ENCODE measurements at places on chromosomes 5 and 9.

DNA sequence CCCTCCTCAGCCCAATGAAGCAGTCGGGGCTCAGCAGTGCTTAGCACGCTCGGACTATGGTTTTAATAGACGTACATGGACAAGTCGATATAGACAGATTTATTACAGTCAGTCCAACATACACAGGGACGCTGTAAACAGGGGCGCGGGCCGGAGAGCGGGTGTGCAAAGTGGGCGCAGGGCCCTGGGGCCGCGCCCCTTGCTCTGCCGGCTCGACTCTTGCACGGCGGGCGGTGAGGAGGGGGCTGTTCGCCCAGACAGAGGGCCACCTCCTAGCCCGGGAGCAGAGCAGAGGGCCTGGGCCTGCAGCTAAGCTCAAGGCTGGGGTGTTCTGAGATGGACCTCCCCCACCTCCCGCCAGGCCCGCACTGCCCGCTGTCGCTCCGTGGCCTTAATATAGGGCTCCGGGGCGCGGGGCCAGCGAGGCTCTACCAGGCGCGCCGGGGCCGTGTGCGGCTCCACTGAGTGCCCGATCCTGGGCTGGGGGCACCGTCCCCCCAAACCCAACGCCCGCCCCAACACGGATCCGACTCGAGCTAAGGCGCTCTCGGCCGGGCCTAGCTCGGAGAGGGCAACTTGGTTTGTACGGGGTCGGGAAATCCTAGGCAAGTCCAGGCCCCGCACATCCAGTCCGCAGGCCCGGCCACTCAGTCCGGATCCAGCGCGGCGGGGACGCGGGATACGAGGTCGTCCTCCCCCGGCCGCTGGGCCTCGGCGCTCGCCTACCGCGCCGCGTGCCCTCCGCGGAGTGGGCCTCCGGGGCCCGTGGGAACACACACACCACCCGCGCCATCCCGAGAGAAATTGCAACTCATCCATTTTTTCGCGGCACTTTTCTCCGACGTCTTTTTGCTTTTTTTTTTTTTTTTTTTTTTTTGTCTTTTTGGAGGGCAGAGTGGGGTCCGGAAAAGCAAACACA, 6.1 kb downstream of the PITX1 start:
- DNase-seq, result no peak

- no peak for DNase-seq
These were observed 113.4 kb downstream of the FRMD3 start for GRCh38 chr9:83424831-83425230.

DNA sequence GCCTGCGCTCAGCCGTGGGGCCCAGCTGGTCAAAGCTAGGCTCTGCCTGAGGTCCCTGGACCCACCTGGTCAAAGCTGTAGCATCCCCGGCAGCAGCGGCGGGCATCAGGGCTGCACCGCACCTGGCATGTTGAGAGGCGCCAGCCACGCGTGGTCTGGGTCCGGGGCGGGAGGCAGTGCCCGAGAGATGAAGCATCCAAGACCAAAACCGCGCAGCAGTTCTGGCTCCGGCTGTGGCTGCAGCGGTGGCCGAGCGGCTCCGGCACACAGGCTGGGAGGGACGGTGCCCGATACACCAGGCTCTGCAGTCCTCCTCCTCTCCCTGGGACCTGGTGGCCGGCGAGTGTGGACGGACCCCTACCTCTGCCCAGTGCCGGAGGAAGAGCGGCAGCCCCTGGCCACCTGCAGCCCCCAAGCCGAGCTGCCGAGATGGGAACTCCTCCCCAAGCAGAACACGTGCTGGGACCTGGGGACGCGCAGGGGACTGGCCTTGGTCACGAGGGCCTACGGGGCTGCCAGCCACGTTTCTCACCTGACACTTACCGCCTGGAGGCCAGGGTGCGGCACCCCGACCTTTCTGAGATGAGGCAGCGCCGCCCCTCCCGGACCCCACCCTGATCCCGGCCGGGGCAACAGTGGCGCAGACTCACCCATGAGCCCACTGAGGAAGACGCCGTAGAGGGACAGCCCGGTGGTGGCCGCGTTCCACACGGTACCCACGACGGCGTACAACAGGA, 33.0 kb downstream of the SLC9A3 start:
- DNase-seq, result no peak

DNA sequence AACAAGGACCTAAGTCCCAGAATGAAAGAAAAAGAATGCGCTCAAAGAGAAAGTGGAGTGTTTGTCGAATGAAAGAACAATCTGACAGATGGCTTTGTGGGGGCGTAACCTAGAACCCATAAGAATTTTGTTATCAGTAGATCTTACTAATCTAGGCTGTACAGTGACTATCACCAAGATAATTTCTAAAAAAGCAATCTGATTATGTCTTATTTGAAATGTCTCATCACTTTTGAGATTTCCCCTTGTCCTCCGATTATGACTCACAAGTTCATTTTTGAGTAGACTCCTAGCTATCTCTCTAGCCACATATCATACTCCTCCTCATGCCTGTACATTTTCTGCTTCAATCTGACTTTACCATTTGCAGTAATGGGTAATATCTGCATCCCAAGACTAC, 135.6 kb upstream of the SMARCA2 start:
- no peak for DNase-seq

- no peak for DNase-seq
These were observed 35.8 kb upstream of the OR13F1 start for GRCh38 chr9:104468261-104468660.

DNA sequence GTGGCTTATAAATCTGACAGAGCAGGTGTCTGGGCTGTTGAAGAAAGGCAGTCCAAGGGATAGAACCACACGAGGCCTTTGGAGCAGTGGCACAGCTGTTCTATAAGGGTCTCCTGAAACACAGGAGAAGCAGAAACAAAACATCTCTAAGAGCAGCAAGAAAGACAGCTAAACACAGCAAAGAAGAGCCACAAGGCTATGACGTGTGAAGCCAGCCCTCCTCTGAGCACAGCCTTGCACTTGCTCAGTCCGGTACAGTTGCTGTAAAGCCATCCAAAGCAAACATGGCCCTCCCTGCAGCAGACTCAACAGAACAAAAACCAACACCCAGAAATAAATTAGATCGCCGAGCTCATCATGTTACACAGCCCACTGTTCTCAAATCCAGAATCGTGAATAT, 2.6 kb upstream of the GZMK start:
- no peak for DNase-seq

DNA sequence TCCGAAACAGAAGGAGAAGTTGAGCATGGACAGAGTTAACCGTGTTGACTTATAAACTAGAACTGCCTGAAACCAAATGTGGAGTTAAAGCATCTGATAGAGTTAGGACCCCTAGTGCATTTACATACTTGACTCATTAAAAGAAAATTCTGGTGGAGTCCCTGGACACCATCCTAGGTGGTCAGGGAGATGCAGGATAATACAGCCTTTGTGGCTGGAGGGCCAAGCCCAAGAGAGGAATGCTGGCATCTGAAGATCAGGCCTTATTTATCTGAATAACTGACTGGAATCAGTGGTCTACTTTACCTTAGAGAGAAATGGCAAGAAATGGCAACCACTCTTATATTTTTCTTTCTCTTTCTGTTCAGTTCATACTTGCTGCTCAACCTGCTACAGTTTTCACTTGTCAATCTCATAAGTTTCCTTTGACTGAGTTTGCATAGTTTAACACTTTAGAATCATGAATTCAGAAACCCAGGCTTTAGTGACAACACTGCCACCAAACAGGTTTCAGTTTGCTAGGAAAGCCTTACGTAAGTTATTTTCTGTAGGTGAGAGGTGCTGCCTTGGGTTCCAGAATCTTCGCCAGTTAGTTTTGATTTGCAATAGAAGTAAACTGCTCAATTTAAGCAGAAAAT, 10.2 kb downstream of the CMYA5 start:
- no peak for DNase-seq

Data from activated T-helper 9 cell treated with anti-CD3 and anti-CD28 coated beads, Interleukin-2, amount 50 U/mL, for 16 hours (primary cell).